NCI-H524 treated with DMSO at 0.1 percent for 48 hours (cell line): ENCODE measurements at places on chromosomes 13 and 19.
A peak's percentile ranks its signal among the peaks of the same experiment; 100 is the strongest.

DNA sequence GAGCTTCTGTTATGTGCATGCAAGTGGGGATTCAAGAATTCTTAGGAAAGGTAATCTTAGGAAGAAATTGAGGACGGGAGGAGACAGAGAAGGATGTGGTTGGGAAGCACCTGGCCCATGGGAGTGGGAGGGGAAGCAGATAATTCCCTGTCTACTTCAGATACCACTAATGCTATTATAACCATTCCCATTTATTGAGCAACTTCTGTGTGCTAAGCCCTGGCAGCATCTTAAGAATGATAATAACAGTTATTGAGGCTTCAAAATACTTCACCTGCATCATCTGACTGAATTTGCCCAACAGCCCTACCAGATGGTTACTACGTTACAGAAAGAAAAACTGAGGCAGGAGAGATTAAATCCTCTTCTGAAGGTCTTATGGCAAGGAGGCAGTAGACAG is 1.4 kb downstream of the EPS8L1 start:
- DNase-seq, result no peak

GRCh38 chr13:37544995-37545394 is 53.6 kb downstream of the POSTN start:
- DNase-seq, result no peak

DNA sequence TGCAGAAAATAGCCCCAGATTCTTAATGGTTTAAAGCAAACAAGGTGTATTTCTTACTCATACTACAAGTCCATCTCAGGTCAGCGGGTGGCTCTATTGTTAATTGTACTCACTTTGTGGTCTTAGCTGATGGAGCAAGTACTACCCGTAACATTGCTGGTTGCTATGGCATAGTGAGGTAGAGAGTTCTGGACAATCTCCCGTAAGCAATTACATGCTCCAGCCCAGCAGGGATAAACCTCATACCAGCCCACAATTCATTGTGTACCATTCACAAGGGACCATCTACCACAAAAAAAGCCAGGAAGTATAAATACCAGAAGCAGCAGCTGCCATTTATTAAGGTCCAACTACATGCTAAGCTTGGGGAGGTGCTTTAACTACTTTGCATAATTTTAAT is 167.1 kb downstream of the PCDH9 start:
- DNase-seq, result no peak

GRCh38 chr13:86830046-86830445 is 841.1 kb upstream of the SLITRK5 start:
- no peak for DNase-seq

- no peak for DNase-seq
Measured at GRCh38 chr19:8510589-8511115, 3.3 kb downstream of the ZNF414 start.

DNA sequence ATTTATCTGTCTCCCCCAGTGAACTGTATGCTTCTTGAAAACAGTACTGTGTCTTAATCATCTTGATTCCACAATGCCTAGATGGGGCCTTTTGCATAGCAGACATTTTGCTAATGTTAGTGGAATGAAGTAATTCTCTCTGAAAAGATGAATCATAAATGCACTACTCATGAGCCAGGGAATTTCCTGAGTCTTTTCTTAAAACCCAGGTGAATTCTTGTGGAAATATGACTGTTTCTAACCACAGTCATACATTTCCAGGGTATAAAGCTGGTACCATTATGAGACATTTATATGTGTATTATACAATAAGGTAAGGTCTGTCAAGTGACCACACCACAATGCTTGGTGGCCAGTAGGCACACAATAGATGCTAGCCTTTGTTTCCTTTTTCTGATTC is 5.5 kb upstream of the KCTD4 start:
- no peak for DNase-seq

- DNase-seq, result no peak
Measured at GRCh38 chr13:112172641-112173251, 105.8 kb downstream of the SOX1 start.

DNA sequence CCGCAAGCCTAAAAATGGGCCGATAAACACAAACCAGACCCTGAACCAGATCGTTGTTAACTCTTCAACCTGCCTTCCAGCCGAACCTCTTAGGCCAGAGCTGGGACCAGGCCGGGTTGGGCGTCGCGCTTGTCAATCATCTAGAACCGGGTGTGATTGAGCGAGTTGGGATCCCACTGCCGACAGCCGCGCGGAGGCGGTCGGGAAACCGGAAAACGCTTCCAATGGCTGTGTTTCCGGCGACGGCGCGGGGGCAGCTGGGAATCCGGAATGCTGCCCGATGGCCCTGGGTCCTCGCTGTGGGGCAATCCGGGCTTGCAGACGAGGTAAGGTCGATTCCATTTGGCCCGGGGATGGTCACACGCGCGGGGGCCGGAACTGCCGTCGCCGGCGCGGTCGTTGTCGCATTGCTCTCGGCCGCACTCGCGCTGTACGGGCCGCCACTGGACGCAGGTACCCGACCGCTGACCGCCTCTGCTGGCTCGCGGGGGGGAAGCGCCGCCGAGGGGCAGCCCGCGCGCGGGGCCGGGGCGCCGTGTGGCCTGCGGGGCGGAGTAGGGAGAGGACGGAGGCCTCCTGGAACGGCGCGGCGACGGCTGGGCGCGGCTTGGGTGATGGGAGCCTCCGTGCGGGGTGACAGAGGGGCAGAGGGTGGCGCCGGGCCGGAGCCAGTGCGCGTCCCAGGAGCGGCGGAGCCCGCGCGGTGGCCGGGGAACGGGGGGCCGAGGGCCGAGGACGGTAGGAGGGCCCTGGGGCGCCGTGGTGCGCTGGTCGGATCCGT is at the start of gene NAXD:
NAXD (plus strand) TSS at position 224 of the 781 bp plus-strand sequence; CDS start at position 281, 57 bp downstream.
- DNase-seq, result peak; percentile 40

GRCh38 chr13:110123041-110123809 is 183.7 kb downstream of the COL4A1 start:
- DNase-seq, result no peak

- no peak for DNase-seq
Measured at GRCh38 chr13:95861296-95861695, 184.4 kb downstream of the DNAJC3 start.

- DNase-seq, result no peak
Measured at GRCh38 chr19:50599427-50599826, 31.2 kb upstream of the LRRC4B start.

GRCh38 chr13:101572456-101572855 is 120.0 kb downstream of the ITGBL1 start:
- no peak for DNase-seq

- DNase-seq, result no peak
Measured at GRCh38 chr19:2475018-2475701, 767 bp upstream of the GADD45B start.

GRCh38 chr13:36750461-36750860 is 68.6 kb upstream of the RFXAP start:
- no peak for DNase-seq
